ENCODE measurements at places on chromosomes 13 and 19. TPM values are rescaled to one million over a fixed set of nuclear protein-coding genes. Genes with fewer than 3 reads are reported as not detected.

The GSX1 gene
- not detected for total RNA-seq

The ONECUT3 gene
- not detected for total RNA-seq

The RAB8A gene
- 70.8 TPM for total RNA-seq

The CGB5 gene
- total RNA-seq = 1.1 TPM

The PDX1 gene
- total RNA-seq = not detected

The ZNF649 gene
- total RNA-seq = 23.6 TPM

The CD79A gene
- total RNA-seq = 3.7 TPM

The ACP5 gene
- 19.9 TPM for total RNA-seq

The WDR87 gene
- not detected for total RNA-seq

The RB1 gene
- total RNA-seq = 34.8 TPM

The EFNA2 gene
- total RNA-seq = 0.70 TPM

The SACS gene
- 16.2 TPM for total RNA-seq

The ZNF440 gene
- total RNA-seq = 74.7 TPM

- DNase-seq = no peak
These were observed 8.3 kb downstream of the FPR1 start for GRCh38 chr19:51743405-51743804.

DNA sequence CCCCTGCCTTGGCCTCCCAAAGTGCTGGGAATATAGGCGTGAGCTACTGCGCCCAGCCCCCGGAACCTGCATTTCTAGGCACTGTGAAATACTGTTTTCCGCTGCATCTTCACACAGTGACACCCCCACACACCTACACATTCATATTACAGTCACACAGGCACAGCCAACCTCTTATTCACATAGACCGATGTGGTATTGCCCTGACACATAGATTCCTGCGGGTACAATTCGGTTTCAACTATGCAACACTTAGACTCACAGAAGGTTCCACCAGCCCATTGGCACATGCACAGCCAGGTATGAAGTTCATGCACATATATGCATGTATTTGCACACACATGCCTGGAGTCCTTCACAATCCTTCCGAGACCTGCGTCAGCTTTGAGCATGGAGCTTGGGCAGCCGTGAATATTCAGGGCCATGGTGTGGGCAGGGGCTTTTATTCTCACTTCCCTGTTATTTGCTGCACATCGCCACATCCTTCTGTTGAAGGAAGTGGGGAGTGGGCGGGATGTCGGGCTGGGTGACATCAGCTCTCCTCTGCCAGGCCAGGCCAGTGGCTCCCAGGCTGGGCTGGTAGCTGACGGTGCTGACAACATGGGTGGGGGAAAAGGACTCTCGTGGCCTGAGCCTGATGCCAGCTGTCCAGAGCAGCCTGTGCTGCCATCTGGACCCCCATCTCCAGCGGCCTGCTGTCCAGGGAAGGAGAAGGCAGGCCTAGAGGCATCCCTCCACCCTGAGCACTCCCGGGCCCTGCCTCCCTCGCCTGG is 5.4 kb upstream of the CDC37 start:
- no peak for DNase-seq

- DNase-seq = peak; percentile 84
These were observed 284.6 kb downstream of the DNAJC15 start for GRCh38 chr13:43307921-43308433.

DNA sequence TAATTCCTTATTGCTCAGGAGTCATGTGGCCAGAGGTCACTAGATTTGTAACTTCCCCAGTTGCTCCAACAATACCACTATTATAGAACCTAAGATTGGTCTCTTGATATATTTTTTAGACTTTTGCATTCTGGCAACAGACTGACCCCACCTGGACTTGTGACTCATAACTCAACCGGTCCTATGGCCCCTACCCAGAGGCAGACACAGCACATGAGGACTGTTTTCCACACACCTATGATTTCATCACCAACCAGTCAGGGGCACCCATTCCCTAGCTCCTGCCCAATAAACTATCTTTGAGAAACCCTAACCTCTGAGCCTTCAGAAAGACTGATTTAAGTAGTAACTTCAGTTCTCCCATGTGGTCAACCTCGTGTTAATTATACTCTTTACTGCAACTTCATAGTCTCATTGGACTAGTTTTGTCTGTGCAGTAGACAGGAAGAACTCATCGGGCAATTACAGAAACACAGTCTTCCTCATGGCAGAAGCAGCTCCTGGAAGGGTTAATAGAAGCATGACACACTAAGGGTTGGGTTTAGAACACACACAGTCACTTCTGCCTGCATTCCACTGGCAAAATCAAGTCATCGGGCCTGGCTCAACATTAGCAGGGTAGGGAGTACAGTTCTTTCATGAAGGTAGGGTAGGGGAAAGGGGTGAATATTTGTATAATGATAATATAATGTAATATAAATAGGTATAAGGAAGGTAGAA is 251.8 kb downstream of the UQCRFS1 start:
- DNase-seq = no peak

GRCh38 chr19:41744850-41745249 is 10.5 kb upstream of the CEACAM6 start:
- DNase-seq = no peak

- no peak for DNase-seq
These were observed 72.4 kb upstream of the RGCC start for GRCh38 chr13:41384749-41385503.

DNA sequence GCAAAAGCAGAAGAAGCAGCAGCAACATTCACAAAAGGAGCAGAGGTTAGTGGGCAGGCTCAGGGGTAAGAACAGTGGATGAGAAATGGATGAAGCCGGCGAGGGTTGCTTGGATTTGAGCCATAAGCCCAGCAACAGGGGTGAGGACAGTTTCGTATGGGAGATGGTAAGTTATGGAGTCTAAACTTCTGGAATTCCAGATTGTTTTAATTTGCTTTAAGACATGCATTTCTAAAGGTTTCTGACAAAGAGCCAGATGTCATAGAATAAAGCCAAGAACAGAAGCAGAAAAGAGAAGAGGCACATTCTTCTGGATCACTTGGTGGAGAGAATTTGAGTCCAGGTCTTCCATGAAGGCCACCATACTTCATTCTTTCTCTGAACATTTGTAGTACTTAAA is 76.6 kb downstream of the TNFSF11 start:
- DNase-seq = no peak

DNA sequence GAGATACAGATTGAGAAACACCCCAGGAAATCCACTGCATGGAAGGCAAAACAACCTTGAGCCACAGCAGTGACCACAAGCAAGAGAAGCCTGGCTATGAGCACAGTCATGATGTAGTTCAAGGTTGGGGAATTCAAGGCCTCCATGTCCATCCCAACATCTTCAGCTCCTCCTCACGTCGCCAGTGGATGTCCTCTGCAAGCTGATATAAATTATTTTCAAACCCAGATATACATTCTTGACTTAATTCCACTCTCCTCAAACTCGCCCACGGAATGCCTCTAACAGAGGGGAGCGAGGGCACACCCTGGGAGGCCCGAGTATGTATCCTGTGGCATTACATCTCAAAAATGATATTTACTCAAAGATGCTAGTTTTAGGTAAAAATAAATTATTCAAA is 105.5 kb downstream of the SHISA2 start:
- no peak for DNase-seq

DNA sequence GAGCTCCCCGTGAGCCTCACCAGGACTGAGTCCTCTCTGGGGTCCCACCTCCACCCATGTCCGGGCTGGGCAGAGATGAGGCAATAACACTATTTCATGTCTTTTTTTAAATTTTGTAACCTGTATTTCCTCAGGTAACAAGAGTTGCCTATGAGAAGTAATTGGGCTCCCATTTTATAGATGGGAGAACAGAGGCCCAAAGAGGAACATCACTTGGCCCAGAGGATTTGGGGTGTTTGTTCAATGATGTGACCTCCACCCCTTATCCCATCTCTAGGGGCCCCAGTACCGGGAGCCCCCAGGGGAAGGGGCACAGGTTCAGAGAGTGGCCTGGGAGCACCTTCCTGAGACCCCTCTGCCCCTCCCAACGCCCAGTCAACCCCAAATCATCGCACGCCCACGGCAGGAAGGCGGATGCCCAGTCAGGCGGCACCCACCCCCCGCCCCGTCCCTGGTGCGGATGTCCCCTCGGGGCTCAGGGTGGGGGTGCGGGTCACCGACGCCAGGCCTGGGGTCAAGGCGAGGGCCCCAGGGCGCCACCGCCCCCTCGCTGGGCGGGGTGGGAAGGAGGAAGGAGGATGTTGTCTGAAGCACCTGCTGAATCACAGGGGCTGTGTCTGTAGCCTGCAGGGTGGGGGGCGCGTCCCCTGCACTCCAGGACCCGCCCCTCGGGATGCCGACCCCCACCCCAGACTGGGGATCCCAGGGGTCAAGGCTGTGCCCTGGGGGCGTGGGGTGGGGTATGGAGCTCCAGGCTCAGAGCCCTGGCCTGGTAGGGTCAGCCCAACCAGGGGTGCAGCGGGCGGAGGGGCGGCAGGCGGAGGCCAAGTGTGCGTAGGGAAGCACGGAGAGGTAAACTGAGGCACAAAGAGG is 9.0 kb upstream of the CIRBP start:
- no peak for DNase-seq

DNA sequence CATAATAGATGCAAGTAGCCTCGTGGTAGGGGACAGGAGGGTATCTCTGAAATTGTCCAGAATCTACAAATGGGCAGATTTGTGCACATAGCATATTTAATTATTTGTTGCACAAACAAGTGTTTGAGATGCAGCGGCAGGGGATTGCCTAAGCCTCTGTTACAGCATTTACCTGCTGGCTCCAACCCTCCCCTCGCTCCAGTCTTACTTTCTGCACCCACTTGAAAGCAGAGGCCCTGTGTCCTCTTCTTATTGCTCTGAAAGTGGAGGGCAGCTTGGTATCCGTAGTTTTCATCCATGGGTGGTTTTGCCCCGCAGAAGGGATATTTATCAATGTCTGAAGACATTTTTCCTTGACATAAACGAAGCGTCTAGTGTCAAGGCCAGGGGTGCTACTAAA is 73.0 kb upstream of the STK24 start:
- DNase-seq = no peak

- DNase-seq = no peak
These were observed 2.2 kb downstream of the TYK2 start for GRCh38 chr19:10378124-10378523.

DNA sequence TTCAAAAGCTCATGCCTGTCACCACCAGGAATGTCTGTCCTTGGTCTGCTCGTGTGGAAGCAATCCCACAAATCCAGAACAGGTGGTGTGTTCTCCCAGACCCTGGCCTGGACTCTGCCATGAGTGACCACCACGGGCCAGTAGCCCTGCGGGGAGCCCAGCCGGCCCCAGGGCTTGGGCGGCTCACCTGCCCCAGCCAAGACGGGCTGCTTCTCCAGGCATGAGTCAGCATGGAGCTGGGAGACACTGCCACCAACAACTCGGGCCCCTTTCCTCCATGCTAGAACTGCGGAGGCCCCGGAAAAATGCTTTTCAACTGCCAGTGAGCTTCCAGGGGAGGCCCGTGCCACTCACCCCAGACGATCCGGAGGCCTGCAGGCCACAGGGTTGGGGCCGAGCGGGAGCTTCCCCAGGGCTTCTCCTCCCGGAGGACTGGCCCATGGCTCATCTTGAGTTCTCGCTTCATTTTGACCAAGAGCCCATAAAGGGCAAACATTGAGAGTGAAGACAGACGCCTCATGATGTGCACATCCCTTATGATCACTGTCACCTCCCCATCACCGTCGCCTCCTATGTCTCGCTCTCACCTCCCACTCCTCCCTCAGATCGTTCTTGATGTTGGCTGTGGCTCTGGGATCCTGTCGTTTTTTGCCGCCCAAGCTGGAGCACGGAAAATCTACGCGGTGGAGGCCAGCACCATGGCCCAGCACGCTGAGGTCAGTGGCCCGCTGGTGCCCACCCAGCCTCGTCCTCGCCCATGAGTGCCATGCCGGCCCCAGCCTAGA is 16.7 kb downstream of the YIPF2 start:
- DNase-seq = no peak

- no peak for DNase-seq
These were observed 47.9 kb upstream of the POMP start for GRCh38 chr13:28610996-28611395.

DNA sequence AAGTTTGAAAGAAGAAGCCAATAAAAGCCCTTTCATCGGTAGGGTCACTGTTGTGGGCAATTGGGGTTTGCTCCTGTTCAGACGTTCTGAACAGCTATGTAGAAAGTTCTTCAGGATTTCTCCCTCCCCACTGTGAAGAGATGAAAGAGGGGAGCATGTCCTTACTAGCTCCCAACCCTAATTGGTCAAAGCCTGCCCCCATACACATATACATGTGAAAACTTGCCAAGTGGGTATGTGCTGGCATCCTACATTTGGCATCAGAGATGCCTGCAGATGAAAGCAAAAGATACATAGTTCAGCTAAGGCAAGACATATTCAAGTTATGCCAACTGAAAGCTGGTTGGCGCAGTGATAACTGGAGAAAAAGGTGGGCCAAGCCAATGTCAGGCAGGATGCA is 363.1 kb upstream of the DACH1 start:
- DNase-seq = no peak

- DNase-seq = no peak
These were observed 48.0 kb upstream of the KATNAL1 start for GRCh38 chr13:30355384-30355699.

- no peak for DNase-seq
These were observed 1065.8 kb upstream of the SPRY2 start for GRCh38 chr13:81406639-81407292.

DNA sequence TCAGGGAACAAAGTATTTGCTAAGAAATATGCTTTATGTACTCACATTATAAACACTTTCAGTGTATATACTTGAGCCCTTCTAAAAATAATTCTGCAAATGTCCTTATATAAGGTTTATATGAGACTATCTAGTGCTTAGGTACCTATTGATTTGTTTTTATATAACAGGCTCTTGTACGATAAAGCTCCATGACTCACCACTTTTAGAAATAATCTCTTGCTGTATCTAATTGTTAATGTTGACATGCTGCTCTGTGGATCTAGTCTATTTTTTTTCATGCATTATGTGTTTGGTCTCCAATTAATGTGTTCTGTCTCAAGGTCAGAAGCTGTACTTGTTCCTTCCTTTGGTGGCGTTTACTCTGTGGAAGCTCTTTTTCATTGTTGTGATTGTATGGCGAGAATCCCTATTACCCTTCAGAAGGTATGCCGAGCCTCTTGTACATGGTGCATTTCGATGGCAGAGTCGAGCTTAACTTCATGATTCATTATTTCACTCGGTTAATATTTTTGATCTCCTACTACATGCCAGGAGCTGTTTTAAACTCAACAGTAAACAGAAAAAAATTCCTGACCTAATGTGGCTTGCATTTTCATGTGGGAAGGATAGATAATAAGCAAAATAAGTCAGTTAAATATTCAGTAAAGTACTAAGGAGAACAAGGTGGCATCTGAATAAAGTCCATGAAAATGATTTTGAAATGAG is 361.6 kb downstream of the COG6 start:
- no peak for DNase-seq

DNA sequence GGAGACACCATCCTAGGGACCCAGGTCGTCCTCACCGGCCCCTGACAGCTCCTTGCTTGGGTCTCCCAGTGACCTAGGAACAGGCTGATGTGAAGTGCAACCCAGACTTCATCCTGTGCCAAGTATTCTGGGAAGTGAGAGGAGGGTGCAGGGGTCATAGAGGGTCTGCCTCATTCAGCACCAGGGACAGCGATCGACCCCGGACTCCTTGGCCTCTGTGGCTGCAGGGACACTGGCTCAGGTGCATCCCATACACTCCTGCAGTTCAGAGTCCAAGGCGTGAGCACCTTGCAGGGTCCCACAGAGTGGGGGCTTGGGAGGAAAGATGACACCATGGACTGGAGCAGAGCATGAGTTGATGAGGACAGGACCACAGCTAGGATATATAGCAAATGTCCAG is 10.0 kb upstream of the OR10H2 start:
- no peak for DNase-seq

GRCh38 chr19:35220315-35220921 is 8.1 kb downstream of the FAM187B start:
- DNase-seq = no peak
